ENCODE measurements at places on chromosomes 7 and 10.

GRCh38 chr10:72800000-72800740 lies 93.4 kb upstream of the OIT3 start:
- DNase-seq: no peak

- no peak for DNase-seq
Observed at GRCh38 chr10:97684866-97685394, 2.1 kb downstream of the AVPI1 start.

GRCh38 chr10:88992921-88993524 lies 2.4 kb downstream of the FAS start:
- DNase-seq: no peak

DNA sequence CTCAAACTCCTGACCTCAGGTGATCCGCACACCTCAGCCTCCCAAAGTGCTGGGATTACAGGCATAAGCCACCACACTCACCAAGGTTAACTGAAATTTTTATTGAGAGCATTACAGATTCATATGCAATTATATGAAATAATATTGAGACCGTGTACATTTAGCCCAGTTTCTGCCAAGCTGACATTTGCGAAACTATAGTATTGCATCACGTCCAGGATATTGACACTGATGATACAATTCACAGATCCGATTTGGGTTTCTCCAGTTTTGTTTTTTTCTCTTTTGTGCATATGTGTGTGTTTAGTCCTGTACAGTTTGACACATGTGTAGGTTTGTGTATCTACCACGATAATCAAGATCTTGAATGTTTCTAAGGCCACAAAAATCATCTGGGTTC lies 627.9 kb upstream of the FOXK1 start:
- no peak for DNase-seq

DNA sequence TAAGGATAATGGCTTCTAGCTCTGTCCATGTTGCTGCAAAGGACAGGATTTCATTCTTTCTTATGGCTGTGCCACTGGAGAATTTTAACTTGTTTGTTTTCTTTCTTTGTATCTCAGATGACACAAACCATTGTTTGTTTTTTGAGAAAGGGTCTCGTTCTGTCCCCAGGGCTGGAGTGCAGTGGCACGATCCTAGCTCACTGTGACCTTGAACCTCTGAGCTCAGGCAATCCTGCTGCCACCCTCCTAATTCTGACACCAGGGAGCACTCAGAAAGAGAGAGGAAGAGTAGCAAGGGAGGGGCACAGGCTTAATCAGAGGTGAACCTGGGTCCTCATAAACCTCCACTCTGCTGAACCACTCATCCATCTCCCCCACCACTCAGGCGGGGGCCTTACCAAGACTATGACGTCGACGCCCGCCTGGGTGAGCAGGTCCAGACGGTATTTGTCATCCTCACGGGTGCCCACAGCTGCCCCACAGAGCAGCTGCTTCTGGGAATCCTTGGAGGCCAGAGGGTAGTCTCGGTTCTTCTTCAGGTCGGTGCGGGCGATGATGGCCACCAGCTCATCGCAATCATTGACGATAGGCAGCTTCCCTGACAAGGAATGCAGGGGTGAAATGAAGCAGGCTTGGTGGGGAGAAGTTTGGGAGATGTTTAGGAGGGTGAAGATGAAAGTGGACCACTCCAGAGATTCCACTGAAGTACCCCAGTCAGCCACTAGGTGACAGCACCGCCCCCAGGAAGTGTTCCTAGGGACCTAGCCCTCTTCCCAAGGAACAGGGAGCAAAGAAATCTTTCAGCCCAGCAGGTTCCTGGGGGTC lies 11.6 kb downstream of the IMPDH1 start:
- DNase-seq: peak; percentile 55

- no peak for DNase-seq
Observed at GRCh38 chr7:130151591-130152492, 53.4 kb downstream of the TMEM209 start.

DNA sequence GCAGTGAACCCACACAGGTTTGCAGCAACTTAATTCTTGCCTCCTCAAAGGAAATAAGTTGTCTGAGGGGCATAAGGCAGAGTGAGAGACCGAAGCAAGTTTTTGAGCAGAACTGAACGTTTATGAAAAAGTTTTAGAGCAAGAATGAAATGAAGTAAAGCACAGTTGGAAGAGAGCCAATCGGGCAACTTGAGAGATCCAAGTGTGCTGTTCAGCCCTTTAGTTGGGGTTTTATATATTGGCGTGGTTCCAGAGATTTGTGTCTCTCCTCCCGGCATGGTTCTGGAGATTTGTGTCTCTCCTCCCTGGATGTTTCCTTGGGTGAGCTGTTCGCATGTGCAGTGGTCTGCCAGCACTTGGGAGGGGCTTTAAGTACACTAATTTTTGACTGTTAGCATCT lies 141.4 kb upstream of the DGKB start:
- no peak for DNase-seq

- no peak for DNase-seq
Observed at GRCh38 chr7:151086802-151087244, 548 bp downstream of the AGAP3 start.

DNA sequence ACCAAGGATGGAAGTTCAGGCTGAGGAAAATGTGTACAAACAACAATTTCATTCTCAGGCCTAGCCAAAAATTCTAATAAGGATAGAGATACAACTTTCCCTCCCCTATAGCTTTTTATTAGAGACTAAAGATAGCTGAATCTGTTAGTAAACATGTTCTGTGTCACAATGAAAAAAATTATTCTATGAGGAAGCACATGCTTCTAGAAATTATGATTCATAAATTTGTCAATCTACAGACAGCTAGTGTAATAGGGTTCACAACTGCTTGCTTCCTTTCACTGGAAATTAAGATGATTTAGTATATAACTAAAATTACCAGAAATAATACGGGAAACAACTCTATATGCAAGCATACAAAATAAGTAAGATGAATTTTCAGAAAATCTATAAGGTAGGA lies 56.6 kb downstream of the CCDC3 start:
- no peak for DNase-seq

Measured in femur (tissue), 1 donor.